ENCODE measurements at places on chromosomes 3 and 15.

GRCh38 chr3:198090795-198091332 lies 130.8 kb downstream of the LMLN start:
- DNase-seq, result no peak

GRCh38 chr15:30030345-30030744 lies 52.4 kb upstream of the GOLGA8J start:
- no peak for DNase-seq

GRCh38 chr3:120640231-120640630 lies 41.8 kb downstream of the HGD start:
- DNase-seq, result no peak

DNA sequence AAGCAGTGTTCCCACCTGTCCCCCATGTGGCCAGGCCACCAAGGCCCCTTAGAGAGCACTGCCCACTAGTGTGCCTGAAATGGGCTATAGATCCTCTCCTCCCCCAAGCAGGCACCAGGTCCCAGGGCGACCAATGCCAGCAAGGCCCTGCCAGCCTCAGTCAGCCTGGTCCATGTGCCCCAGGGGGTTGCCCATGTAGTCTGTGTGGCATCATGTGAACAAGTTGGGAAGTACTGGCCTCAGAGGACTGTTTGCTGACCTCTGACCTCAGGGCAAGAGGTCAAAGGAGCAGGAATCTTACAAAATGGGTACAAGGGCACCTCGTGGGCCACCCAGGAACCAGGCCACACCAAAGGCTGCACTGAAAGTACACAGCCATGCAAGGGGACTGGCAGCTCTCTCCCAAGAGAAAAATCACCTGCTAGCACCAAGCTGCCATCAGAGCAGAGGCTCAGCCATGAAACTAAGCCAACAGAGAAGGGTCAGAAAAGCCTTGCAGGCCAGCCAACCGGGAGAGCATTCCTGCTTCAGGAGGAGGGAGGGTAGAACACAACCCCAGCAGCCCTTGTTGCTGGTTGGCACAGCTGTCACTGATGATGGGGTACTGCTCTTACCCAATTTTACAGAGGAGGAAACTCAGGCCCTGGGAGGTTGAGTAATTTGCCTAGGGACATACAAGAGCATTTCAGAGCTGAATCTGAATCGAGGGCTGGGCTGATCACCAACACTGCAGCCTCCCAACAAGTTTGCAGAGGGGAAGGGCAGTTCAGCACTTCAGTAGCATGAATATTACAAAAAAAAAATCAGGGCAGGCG lies 5.2 kb upstream of the FURIN start:
- DNase-seq, result no peak

DNA sequence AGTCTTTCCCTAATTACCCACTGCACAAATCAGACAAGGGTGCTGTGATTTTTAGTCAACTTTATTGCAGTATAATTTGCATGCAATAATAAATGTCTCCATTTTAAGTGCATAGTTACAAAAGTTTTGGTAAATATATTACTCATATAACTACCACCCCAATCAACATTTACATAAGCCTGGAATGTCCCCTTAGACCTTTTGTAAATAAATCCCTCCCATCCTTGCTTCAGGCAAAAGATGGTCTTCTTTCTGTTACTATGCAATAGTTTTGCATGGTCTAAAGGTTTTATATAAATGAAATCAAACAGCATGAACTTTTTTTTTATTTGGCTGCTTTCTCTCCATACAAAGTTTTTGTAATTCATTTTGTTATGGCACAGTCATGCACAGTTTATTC lies 235.4 kb downstream of the PYDC2 start:
- DNase-seq, result no peak

Measured in T-cell (primary cell).